ENCODE measurements at places on chromosomes 1 and 21.

GRCh38 chr1:209307846-209308245 is 275.7 kb upstream of the CAMK1G start:
- no peak for DNase-seq

GRCh38 chr1:151852733-151853132 is 779 bp downstream of the THEM5 start:
- no peak for DNase-seq

GRCh38 chr1:94542088-94542870 is 720 bp upstream of the F3 start:
- peak; percentile 61 for DNase-seq

GRCh38 chr1:184843732-184844495 is 89.3 kb upstream of the EDEM3 start:
- DNase-seq, result no peak

- DNase-seq, result peak; percentile 66
Measured at GRCh38 chr1:9658199-9658598, 6.7 kb downstream of the PIK3CD start.

GRCh38 chr1:69650779-69651178 is 83.1 kb downstream of the LRRC7 start:
- no peak for DNase-seq

DNA sequence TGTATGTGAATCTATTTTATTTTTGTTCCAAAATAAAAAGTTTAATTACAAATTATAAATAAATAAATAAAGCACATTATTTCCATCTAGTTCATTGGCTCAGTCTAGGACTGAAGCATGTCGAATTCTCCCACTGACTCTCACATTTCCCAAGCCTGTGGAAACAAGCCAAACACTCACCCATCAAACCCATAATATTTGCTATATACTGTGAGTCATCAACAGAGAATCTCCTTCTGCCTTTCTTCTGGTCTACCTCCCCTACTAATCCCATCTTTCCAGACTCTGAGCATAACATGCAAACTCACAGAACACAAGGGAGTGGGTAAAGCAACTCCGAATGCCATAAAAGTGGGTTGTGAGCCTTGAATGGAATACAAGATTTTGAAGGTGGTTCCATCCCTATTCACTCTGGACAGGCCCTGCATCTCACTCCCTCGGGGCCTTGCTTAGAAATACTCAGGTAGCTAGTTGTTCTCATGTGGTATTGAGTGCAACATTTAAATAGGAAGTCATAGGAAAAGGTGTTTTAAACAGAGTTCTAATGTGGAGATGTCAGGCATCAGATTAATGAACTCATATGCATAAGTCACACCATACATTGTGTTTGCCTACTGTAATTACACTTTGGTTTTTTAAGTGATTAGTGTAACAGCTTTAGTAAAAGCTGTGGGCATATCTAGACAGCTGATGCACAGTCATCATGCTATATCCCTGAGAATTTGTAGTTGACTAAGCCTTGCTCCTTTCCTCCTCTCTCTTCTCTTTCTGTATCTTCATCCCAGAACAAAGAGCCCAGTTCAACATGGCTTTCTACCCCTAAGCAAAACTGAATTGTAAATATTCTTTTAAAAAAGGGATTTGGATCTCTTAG is 47.0 kb downstream of the F5 start:
- no peak for DNase-seq

GRCh38 chr1:201933840-201934430 is 12.4 kb downstream of the LMOD1 start:
- no peak for DNase-seq

- DNase-seq, result no peak
Measured at GRCh38 chr21:41251961-41252642, 64.5 kb upstream of the FAM3B start.

GRCh38 chr21:32795376-32795775 is 23.8 kb upstream of the PAXBP1 start:
- DNase-seq, result no peak

DNA sequence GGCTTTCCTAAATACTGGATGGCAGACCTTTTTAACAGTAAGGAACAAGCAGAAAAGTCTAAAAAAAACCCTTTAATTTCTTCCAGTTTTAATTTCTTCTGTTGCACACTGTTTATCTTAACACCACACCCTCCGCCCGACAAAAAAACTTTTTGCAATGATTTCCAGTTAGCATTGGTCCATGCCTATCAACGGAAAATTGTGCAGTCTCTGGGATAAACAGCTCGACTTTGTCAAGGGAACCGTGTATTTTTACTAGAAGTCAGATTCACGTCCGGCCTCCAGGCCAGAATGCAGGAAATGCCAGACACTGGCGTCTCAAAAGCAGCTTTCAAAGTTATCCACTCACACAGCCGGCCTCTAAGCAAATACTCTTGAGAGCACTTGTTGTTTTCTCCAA is 378 bp upstream of the NUP210L start:
- DNase-seq, result no peak

- no peak for DNase-seq
Measured at GRCh38 chr21:42670884-42671283, 17.5 kb downstream of the PDE9A start.

DNA sequence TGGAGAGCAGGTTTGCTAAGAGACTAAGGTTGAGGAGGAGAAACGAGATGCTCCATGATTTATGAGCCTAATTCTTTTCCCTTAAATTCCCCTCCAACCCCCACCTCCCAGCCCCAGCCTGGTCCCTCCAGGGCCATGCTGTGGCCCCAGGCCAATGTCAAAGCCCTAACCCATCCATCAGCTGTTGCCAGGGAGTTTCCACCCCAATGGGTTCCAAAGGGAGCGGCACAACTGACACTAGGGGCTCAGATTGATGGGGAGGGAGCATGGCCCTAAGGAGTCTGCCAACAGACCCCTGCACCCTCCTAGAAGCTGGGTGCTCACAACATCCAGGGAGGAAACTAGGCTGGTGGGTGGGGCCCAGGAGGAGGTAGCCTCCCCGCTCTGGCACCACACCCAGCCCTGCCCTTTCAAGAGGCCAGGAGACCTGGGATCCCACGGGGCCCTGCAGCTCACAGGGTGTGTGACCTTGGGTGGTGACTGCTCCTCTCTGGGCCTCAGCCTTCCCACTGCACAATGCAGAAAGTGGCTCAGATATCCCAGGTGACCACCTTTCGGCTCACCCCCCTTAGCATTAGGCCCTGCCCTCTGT is 12.9 kb downstream of the AHDC1 start:
- DNase-seq, result no peak

All from suppressor macrophage treated with lipopolysaccharide for 1 hour (primary cell).